Fibroblast of gingiva (primary cell): ENCODE measurements at places on chromosomes 13 and 19.

- no peak for DNase-seq
Observed at GRCh38 chr19:15636026-15636425, 4.7 kb upstream of the CYP4F3 start.

DNA sequence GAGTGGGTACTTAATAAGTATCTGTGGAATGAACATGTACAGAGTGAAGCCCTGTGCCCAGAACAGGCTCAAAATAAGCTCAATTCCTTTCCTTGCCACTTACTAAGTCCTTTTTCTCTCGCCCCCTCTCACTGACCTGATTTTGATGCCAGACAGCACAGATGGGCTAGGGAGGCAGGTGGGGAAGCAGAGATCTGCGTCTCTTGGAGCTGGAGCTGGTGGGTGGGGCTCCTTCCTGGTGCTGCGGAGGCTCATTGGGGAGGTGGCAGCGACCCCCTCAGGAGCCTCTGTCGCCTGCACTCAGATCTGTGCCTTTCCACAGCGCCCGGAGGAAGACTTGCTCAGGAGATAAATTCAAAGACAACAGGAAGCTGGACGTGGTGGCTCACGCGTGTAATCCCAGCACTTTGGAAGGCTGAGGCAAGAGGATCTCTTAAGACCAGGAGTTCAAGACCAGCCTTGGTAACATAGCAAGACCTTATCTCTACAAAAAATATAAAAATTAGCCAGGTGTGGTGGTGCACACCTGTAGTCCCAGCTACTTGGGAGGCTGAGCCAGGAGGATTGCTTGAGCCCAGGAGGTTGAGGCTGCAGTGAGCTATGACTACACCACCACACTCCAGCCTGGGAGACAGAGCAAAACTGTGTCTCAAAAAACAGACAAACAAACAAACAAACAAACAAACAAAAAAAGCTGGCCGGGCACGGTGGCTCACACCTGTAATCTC lies 14.6 kb downstream of the AKT2 start:
- no peak for DNase-seq

DNA sequence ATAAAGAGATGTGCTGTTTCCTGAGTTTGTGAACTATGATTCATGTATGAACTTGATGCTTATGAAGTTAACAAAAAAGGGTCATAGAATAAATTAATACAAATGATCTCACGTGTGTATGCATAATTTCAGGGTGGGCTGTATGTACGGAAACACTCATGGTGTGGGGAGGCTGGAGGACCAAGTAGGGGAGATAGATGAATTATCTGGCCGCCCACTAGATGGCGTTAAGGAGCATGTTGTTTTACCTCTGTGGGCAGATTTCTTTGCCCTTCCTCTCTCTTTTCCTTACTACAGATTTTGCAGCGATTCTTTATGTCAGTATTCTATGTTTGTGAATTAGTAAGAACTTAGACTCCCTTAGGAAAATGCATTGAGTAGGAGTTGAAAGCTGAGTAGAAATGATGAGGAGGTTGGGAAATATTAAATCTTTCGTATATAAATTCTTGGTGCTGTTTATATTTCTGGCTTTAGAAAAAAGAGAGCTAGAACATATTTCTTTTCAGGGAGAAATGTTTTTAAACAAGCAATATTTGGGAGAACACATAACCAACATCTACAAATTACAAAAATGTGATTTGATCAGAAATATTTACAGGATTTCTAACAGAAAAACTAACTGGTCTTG lies 47.4 kb upstream of the TMTC4 start:
- peak; percentile 23 for DNase-seq

GRCh38 chr13:109227344-109227940 lies 558.9 kb downstream of the IRS2 start:
- no peak for DNase-seq

- no peak for DNase-seq
Observed at GRCh38 chr13:23628250-23628649, 58.0 kb downstream of the TNFRSF19 start.

GRCh38 chr13:110653851-110654250 lies 38.5 kb downstream of the NAXD start:
- DNase-seq: no peak

DNA sequence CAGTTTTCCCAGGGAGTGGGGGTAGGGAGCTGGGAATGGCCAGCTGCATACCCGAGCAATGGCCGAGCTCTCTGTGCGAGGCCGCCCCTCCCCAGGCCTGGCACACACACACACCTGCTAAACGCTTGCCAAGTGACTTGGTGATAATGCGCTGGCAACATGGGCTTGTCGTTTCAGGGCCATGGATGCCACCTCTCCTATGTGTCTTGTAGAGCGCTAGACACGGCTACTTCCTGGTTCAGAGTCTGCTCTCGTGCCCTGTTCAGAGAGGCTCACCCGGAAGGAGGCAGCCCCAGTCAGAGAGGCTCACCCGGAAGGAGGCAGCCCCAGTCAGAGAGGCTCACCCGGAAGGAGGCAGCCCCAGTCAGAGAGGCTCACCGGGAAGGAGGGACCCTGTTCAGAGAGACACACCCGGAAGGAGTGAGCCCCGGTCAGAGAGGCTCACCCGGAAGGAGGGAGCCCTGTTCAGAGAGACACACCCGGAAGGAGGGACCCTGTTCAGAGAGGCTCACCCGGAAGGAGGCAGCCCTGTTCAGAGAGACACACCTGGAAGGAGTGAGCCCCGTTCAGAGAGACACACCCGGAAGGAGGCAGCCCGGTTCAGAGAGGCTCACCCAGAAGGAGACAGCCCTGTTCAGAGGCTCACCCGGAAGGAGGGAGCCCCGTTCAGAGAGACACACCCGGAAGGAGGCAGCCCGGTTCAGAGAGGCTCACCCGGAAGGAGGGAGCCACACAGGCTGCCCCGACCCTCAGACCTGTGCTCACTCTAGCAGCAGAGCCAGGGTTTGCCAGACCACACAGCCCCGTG lies 4.2 kb downstream of the ADPRHL1 start:
- DNase-seq: no peak

DNA sequence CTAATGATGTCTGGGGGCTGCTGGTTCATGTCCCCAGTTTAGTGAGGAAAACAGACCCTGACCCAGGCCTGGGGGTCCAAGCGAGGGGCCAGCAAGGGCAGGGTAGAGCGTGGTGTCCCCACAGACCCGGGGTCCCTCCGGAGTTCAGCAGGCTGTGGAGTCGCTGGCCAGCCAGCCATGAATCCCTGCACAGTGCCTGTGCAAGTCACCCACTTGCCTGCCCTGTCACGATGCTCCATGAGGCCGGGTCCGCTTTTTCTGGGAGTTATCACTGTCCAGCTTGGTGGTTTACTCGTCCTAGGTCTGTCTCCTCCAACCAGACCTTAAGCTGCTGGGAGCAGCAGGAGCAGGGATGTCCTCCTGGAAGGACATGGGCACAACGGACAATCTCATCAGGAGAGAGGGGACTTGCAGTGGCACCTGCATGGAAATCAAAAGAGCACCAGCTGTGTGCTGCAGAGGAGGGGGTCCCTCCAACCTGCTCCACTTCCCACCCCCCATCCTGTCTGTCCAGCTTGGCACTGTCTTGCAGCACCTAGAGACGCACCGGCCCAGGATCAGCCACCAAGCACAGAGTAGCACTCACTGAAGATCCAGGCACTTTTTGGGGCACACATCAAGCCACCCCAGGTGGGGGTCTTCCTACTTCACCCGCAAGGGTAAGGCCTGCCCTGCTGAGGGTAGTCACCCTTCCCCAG lies 121.8 kb downstream of the URI1 start:
- no peak for DNase-seq

DNA sequence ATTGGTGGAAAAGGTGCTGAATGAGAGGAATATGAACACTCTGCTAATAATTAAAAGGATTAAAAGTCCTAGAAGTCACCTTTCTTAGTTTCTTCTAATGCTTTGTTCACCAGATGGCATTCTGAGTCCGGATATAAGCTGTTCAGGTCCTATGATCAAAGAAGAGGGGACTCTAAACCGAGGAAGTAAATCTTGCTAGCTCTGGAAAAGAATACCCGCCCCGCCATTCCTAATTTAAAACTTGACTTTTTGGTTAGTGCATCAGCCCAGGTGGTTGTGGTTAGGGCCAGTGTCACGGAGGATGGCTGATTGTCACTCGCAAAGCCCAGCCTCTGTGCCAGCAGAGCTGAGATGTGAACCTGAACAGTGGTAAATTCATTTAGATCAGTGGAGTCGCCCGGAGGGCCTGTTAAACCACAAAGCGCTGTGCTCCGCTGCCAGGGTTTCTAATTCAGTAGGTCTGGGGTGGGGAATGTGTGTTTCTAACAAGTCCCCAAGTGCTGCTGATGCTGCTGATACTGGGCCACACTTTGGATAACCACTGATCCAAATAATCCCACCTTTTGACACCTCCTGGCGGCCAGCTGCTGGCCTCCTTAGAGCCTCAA lies 425.4 kb downstream of the DCT start:
- no peak for DNase-seq

GRCh38 chr19:16197188-16197621 lies 506 bp upstream of the AP1M1 start:
- DNase-seq: peak; percentile 96

DNA sequence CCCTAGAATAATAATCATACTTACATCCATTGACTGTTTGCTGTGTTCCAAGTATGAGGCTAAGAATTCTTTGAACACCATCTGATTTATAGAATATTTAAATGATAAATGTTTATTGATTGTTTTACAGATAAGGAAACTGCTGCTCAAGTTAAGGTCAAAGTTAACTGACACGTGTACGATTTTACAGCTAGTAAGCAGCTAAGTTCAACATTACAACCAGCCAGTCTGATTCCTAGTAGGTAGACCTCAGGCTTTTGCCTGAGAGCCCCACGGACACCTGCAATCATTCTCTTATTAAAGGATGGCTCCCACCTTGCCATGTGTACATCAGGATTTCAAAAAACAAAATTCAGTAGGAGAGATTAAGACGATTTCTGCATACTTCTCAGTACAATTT lies 141.9 kb downstream of the SPRY2 start:
- DNase-seq: no peak

DNA sequence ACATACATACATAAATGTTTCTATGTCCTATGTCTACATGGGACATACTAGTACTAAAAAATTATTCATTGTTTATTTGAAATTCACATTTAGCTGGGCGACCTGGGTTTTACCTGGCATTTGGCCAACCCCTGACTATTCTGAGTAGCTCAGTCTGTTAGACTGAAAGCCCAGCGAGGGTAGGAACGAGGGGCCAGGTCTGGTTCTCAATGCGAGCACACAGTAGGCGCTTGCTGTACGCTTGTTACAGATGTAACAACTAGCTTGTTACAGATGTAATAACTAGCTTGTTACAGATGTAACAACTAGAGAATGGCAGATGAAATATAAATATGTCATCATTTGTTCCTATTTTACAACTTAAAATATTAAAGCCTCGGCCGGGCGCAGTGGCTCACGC lies 920 bp upstream of the ANO8 start:
- no peak for DNase-seq

- DNase-seq: peak; percentile 52
Observed at GRCh38 chr19:5138606-5139582, 170.0 kb downstream of the KDM4B start.

GRCh38 chr19:2148482-2149135 lies 2.8 kb downstream of the AP3D1 start:
- DNase-seq: no peak

DNA sequence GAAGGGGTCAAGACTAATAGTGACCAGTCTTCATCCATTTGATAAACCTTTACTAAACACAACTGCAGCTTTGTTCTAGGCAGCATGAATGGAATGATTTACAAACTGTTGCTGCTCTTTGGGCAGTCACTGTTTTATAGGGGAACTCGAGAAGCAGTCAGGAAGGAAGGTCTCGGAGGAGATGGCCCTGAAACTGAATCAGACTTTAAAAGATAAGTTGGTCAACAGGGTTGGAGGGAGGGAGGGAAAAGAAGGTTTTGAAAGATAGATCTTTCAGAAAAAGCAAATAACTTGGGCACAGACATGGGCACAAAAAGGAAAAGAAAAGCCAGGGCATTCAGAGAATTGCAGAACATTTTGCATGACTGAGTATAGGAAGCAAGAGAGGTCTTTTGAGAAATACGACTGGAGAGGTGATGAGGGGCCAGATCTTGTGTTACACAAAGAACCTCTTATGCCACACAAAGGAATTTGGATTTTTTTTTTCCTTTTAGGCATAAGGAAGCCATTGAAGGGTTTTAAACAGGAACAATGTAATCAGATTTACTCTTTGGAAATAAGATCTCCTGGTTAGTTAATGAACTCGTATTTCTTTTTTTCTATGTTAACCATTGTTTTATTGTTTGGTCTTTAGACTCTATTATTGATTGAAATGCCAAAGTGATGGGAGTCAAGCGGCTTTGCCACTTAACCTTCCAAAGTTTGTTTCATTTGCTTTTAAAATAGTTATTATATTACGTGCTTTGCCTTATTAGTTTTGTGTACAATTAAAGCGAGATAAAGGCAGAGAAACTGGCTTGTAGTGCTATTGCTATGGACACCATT lies 37.5 kb upstream of the SACS start:
- peak; percentile 21 for DNase-seq

DNA sequence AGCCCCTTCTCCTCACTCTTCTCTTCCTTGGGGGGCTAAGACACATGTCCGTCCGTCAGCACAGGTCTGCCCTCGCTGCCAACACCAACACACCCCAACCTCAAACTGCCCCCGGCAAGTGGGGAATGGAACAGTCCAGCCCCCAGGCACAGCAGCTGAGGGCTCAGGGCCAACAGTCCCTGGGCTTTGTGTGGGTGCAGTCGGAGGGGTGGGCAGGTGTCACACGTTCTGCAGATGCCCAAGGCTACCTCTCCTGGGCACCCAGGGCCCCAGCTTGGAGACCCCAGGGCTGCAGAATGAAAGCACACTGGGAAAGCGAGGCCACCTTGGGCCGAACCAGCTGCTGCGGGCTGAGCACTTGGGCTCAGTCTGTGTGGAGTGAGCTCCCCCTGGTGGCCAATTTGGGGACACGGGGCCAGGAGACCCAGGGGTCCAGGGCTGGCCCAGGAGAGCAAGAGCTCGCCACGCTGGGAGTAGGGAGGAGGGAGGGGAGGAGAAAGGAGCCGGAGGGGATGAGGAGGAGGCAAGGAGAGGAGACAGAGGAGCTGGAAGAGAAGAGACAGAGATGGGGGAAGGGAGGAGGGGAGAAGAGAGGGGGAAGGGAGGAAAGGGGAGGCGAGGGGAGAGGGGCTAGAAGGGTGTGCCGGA lies 14.0 kb upstream of the ATP8B3 start:
- peak; percentile 40 for DNase-seq

- no peak for DNase-seq
Observed at GRCh38 chr13:73286942-73287620, 228.3 kb downstream of the KLF5 start.

DNA sequence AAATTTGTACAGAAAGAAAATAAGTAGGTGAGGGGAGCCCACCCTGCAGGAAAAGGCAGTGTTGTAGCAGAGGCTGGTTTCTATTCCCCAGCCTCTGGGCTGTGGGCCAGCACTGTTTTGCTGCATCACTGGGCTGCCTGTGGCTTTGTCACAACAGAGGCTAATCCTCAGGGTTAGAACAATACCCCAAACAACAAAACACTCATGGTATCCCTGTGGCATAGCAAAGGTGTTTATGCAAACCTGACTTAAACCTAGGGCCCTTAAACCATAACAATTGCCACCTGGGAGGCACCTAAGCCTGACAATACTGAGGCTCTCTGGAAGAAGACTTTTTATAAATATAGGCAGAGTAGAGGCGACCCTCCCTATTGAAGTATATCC lies 314.7 kb downstream of the OLFM4 start:
- no peak for DNase-seq

- DNase-seq: no peak
Observed at GRCh38 chr13:43119206-43119605, 95.8 kb downstream of the DNAJC15 start.

- no peak for DNase-seq
Observed at GRCh38 chr19:42306646-42307045, 4.2 kb upstream of the PAFAH1B3 start.

GRCh38 chr13:39095500-39095899 lies 57.2 kb downstream of the NHLRC3 start:
- DNase-seq: no peak
